ENCODE measurements at places on chromosomes 11 and 22.

GRCh38 chr22:35174401-35175038, 82.8 kb upstream of the HMGXB4 start:
- DNase-seq: no peak

DNA sequence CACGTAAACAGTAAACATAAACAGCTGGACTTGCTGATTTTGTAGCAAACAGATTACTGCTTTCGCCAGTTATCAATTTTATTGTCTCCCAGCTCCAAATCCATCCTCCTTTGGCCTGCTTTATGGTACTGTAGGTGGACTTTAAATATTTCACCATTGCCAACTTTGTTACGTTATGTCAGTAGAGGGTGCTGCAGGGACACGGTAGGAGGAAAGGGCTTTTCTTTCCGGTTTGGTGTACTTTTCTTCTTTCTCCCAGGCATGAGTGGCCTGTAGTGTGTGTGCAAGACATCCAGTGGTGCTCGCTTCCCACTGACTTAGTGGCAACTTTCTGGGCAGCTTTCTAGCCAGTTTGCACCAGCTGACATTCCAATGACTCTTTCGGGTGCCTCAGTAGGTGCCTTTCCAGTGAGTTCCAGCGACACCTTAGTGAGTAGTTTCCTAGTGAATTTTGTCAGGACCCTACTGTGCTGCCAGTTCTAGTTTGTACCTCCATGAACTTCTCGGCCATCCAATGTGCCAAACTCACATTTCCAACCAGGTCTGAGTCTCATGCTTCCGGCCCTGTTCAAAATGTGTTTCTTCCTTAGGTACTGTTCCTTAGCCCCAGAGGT, 267.6 kb upstream of the TENM4 start:
- no peak for DNase-seq

GRCh38 chr11:47913529-47914244, 65.5 kb upstream of the NUP160 start:
- no peak for DNase-seq

DNA sequence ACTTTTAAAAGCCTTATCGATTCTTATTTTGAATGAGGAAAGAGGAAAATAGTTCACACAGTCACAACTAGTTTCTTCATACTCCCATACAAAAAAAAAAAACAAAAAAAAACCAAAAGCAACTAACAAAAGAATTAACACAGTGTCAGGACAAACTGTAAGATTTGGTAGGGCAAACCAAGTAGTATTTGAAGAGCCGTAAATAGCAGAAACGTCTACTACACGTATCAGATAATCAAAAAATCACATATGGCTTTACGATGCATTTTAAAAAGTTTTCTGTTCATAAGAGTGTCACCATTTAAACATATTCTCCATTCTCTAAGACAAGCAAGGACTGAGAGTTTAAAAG, 2.3 kb downstream of the PICALM start:
- no peak for DNase-seq

DNA sequence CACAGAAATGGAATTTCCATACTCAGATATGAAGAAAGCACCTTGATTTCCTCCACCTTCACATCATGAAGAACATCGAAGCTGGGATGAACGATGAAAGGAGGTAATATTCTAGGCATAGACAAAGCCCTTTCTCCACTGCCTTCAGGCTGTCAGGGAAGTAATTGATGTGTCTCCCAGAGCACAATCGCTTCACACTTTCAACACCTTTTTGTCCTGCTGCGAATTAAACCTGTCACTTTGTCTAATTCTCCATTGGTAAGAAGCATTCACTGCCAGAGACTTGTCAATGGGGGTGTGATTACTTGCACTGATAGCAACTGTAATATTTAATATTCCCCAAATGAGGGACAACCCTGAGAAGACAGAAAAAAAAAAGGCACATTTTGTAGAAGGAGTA, 260.1 kb downstream of the ETS1 start:
- no peak for DNase-seq

GRCh38 chr11:45794169-45794568, 10.8 kb upstream of the SLC35C1 start:
- no peak for DNase-seq

DNA sequence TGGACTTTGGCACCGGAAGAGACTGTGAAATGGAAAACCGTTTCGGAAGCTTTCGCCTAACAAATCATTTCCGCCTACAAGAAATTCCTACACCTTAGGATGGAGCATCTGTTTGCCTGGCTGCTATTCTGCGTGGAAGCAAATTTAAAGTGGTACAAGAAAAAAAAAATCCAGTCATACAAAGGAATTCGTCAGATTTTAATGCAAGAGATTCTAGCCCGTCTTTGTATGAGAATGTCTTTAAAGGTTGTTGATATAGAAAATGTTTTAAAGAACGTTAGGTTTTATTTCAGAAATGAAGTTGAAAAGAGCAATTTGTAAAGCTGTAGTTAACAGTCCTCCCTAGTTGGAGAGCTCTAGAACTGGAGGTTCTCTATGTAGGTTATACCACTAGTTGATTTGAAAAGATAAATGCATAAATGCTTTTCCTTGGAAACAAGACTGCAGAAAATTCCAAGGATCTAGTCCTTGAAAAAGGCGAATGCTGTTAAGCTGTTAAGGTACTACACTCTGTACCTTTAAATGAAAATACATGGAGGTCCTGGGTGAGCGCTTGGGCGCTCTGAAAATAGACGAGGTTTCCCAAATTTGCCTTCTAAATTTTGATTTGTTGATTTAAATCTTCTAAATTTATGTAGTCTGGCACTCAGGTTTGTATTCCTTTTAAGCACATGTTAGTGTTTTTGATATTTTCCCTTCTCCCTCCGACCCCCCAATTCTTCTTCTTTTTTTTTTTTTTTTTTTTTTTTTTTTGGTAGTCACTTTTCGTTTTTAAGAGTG, 2.4 kb downstream of the NCR3LG1 start:
- no peak for DNase-seq

DNA sequence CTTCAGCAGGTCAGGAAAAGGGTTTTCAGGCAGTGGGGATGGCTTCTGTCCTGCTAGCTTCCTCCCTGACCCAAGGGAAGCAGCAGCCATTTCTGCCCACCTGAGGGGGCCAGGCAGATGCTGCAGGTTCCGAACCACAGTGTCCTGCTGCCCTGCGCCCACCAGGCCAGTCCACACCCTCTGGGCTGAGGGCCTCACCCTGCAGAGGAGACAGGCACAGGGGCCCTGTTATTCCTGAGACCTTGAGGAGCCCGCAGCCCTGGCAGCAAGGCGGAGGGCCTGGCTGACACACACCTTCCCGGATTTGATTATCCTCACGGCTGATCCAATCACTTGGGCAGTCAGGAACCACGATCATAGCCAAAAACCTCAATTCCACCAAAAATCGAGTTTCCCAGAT, 725.8 kb downstream of the BRD1 start:
- DNase-seq: no peak

GRCh38 chr22:42805016-42805997, 51.8 kb downstream of the ARFGAP3 start:
- no peak for DNase-seq

DNA sequence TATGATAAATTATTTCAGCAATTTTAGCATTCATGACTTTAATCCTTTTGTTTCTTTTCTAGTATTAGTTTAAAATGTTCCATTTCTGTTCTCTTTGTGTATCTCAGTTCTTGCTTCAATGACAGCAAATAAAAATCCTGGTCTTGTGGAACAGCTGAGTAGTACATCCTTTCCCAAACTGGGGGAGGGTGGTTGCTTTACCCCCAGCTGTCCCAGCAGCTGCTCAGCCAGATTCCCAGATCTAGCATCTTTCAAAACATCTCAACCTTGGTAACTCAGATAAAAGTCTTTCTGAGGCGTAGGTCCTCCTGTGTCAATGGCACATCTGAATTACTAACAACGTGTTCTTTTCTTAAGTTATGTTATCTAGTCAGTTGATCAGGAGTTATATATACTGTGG, 72.2 kb upstream of the GRK2 start:
- DNase-seq: no peak

GRCh38 chr11:47863189-47863897, 15.2 kb upstream of the NUP160 start:
- DNase-seq: no peak
